Tibial artery (tissue), 4 donors: ENCODE measurements at places on chromosomes 11 and 22.
A peak's percentile ranks its signal among the peaks of the same experiment; 100 is the strongest.

GRCh38 chr11:117180661-117181585 lies 2.4 kb downstream of the SIDT2 start:
- no peak overlapping the region for H3K4me3 ChIP-seq
- peaks cover 6% of the 10 kb centered on the region for H3K4me1 ChIP-seq
- peak; percentile 89 for DNase-seq

GRCh38 chr11:12269446-12270214 lies 107.7 kb upstream of the PARVA start:
- peak overlapping the region; percentile 77 for H3K27ac ChIP-seq
- DNase-seq, result no peak
- no peaks in the 10 kb centered on the region for H3K4me1 ChIP-seq
- H3K36me3 ChIP-seq, result peaks cover 4% of the 10 kb centered on the region
- no peaks in the 10 kb centered on the region for H3K27me3 ChIP-seq

GRCh38 chr11:12125609-12126149 lies 15.3 kb downstream of the MICAL2 start:
- peak overlapping the region; percentile 94 for H3K27ac ChIP-seq
- no peaks in the 10 kb centered on the region for H3K27me3 ChIP-seq
- no peak for DNase-seq

DNA sequence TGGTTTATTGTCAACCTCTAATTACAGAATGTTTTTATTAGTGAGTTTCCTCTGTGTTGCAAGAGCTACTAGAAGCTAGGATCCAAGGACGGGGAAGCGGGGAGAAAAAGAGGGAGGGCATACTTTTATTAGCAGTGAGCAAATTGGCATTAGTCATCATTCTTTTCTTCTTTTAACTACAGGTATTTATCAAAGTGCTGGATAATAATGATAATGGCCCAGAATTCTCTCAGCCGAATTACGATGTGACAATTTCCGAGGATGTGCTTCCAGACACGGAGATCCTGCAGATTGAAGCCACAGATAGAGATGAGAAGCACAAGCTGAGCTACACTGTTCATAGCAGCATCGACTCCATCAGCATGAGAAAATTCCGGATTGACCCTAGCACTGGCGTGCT lies 179.7 kb upstream of the MTNR1B start:
- no peaks in the 10 kb centered on the region for H3K27me3 ChIP-seq
- H3K36me3 ChIP-seq, result peaks cover 29% of the 10 kb centered on the region
- H3K4me3 ChIP-seq, result no peak overlapping the region
- no peaks in the 10 kb centered on the region for H3K4me1 ChIP-seq

DNA sequence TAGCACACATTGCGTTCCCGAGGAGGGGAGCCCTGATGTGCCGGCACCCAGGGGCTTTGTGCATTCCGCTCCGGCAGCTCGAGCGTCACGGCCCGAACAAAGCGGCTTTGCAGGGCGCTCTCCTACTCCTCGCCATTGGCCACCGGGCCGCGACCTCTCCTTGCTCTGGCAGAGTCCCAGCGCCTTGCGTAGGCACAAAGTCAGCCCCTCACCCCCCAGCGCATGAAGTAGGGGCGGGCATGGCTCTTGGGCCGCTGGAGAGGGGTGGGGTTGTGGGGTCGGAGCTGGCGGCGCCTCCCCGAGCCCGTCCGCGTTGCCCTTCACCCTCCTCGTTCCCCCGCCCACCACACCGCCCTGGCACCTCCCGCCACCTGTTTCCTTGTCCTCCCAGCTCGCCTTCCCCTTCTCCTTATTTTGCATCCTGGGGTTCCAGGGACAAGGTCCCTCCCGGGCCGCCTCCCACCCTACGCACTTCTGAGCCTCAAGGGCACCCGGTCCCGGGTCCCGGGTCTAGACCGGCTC lies 753 bp upstream of the PPARA start:
- H3K27me3 ChIP-seq, result no peaks in the 10 kb centered on the region
- peak overlapping the region; percentile 98 for H3K27ac ChIP-seq
- H3K4me3 ChIP-seq, result peak overlapping the region; percentile 92
- DNase-seq, result peak; percentile 89

GRCh38 chr22:38788021-38788816 lies 5.7 kb downstream of the DNAL4 start:
- no peaks in the 10 kb centered on the region for H3K36me3 ChIP-seq
- H3K27me3 ChIP-seq, result no peaks in the 10 kb centered on the region
- DNase-seq, result peak; percentile 64
- peak overlapping the region; percentile 76 for H3K27ac ChIP-seq
- H3K4me3 ChIP-seq, result no peak overlapping the region

DNA sequence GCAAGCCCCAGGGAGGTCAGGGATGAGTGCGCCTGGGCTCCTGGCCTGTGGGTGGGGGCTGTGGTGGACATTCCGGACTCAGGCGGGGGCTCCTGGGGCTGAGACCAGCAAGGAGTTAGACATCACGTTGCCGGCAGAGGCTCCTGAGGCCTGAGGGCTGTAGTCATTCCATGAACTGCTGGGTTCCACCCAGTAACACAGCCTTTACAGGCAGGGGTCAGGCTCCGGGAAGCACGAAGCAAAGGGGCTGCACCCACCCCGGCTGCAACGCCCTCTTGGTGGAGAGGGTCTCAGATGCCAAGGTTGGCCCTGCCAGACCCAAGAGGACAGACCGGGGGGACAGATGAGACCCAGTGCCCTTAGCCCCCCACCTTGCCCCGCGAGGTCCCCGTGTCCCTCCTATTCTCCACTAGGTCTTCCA lies 9.0 kb downstream of the TNNT3 start:
- H3K4me1 ChIP-seq, result peaks cover 12% of the 10 kb centered on the region
- DNase-seq, result no peak
- no peaks in the 10 kb centered on the region for H3K36me3 ChIP-seq

- H3K36me3 ChIP-seq, result no peaks in the 10 kb centered on the region
- H3K4me1 ChIP-seq, result no peaks in the 10 kb centered on the region
- H3K27me3 ChIP-seq, result peaks cover 59% of the 10 kb centered on the region
Measured at GRCh38 chr11:1043563-1044096, 7.1 kb upstream of the MUC6 start.

DNA sequence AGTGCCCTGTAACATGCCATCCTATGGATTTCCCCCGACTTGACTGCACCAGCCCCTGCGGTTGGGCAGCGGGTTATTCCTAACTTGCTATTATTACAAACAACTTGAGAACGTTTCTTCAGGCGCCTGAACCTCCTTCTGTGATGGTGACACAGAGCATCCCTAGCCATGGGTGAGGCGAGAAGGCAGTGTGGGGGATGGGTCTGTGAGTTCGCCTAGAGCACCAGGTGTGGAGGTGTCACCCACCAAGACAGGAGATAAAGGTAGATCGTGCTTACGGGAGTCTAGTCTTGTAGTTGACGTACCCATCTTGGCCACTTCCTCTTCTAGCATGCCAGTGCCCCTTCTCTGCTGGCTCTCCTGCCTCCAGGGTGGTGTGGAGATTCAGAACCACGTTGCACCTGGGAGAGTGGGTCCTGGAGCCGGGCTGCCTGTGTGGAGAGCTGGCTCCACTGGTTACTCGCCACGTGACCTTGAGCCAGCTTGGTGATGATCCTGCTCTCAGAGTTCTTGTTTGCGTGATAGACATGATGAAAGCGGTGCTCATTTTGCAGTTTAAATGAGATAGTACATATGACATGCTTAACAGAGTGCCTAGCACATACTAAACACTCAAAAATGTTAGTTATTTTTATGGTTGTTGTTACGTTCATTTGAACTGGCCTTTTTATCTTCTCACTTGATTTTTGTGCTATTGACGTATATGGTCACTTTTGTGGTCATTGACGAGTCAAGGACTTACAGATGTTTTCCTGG lies 37.8 kb downstream of the TBC1D22A start:
- no peaks in the 10 kb centered on the region for H3K27me3 ChIP-seq
- peaks cover 42% of the 10 kb centered on the region for H3K36me3 ChIP-seq
- H3K4me3 ChIP-seq, result no peak overlapping the region
- H3K27ac ChIP-seq, result no peak overlapping the region
- peaks cover 5% of the 10 kb centered on the region for H3K4me1 ChIP-seq

DNA sequence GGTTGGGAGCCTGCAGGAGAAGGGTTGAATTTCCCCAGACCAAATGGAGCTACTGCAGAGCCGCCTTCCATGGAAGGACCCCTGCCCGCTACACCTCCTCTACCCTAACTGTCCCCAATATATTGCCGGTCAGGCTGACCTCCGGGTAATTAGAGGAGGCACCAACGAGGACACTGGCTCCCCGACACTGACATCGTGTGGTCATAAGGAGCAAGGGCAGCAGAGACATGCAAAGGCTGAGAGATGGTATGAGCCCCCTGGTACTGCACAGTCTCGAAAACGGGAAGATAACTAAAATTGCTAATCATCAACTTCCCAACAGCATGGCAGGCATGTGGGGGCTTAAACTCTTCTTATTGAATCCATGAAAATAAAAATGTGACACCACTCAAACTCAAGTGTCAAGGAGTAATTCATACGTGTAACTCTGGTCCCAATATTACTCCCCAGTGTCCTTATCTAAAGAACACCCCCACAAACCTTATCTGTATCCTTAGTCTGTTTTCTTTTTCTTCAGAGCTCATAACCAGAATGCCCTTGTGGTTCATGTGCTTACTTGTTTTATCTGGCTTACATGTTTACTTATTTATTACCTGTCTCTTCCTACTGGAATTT lies 4.4 kb downstream of the CAVIN3 start:
- DNase-seq, result peak; percentile 76
- no peaks in the 10 kb centered on the region for H3K27me3 ChIP-seq
- peak overlapping the region; percentile 38 for H3K27ac ChIP-seq
- H3K4me1 ChIP-seq, result no peaks in the 10 kb centered on the region
- H3K4me3 ChIP-seq, result peak overlapping the region; percentile 24

- no peak for DNase-seq
- H3K4me3 ChIP-seq, result no peak overlapping the region
- no peaks in the 10 kb centered on the region for H3K27me3 ChIP-seq
- no peak overlapping the region for H3K27ac ChIP-seq
- H3K36me3 ChIP-seq, result no peaks in the 10 kb centered on the region
Measured at GRCh38 chr11:120079750-120080610, 57.9 kb downstream of the TRIM29 start.

GRCh38 chr22:30047364-30047738 lies 32.9 kb upstream of the HORMAD2 start:
- no peaks in the 10 kb centered on the region for H3K27me3 ChIP-seq
- no peak overlapping the region for H3K4me3 ChIP-seq

DNA sequence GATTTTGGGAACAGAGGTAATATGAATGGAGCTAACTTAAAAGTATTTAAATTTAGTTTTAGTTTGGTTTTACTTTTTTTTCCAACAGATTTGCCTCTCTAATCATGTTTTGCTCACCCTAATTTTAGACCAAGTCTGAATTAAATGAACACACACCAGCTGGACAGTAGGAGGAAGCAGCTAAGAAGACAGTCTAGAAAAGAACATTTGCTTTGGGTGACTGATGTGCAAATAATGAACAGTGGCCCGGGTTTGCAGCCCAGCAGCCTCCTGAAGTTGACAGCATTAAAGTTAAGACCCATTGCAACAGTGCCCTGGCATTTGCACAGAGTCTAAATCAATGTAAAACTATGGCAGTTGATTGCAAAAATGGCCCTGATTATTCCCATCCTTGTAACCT lies 66.4 kb upstream of the SORL1 start:
- no peaks in the 10 kb centered on the region for H3K27me3 ChIP-seq

DNA sequence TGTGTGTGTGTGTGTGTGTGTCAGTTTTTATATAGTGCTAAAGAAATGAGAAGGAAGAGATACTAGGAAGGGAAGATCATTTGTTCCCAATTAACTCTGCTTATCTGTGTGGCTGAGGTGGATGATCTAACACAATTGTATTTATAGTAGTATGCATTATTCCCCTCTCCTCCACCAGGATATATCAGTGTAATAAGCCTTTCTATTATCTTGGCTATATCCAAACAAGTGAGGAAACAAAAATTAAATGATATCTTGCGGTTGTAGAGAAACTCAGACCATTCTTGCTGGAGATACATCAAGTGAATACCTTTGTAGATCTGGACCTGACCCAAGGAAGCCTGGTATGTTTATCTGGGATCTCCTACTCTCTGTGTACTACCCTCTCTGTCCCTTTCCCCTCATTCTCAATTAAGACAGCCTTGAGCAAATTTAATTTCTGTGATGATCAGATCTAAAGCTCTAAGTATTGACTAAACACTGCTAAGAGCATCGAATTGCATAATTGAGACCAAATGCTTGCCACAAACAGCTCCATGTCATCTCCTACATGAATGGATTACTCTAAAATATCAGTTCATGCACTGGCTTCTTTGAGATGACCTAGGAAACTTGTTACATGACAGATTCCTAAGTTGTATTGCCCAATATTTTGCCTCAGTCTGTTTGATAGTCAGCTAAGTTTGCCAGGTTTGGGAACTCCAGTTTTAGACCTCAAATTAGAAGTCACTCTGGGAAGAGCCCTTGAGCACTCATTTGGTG lies 185.3 kb upstream of the CTSC start:
- no peak overlapping the region for H3K4me3 ChIP-seq
- DNase-seq, result no peak
- no peaks in the 10 kb centered on the region for H3K4me1 ChIP-seq
- no peaks in the 10 kb centered on the region for H3K36me3 ChIP-seq
- H3K27ac ChIP-seq, result no peak overlapping the region
- no peaks in the 10 kb centered on the region for H3K27me3 ChIP-seq

- H3K4me3 ChIP-seq, result no peak overlapping the region
- no peaks in the 10 kb centered on the region for H3K4me1 ChIP-seq
- H3K27me3 ChIP-seq, result no peaks in the 10 kb centered on the region
- DNase-seq, result no peak
- no peak overlapping the region for H3K27ac ChIP-seq
- H3K36me3 ChIP-seq, result no peaks in the 10 kb centered on the region
Measured at GRCh38 chr11:15837901-15838489, 518.4 kb downstream of the SOX6 start.

DNA sequence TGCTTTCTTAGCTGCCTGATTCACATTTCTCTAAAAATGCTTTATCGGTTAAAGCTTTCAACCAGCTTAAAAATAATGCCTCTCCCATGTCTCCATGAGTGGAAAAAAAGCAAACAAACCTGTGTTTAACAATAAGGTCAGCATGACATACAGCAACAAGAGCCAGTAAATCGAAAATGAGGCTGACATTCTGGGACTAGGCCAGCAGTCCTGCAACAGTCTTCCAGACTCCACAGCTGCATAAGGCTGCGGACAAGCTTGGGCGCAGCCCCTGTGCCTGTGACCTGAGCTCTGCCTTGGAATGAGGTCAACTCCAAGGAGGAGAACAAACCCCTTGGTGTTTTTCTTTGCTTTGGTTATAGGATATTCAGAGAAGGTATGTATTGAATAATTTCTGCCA lies 95.5 kb downstream of the PGR start:
- H3K4me3 ChIP-seq, result no peak overlapping the region
- no peaks in the 10 kb centered on the region for H3K27me3 ChIP-seq
- H3K27ac ChIP-seq, result peak overlapping the region; percentile 39
- H3K36me3 ChIP-seq, result peaks cover 2% of the 10 kb centered on the region

DNA sequence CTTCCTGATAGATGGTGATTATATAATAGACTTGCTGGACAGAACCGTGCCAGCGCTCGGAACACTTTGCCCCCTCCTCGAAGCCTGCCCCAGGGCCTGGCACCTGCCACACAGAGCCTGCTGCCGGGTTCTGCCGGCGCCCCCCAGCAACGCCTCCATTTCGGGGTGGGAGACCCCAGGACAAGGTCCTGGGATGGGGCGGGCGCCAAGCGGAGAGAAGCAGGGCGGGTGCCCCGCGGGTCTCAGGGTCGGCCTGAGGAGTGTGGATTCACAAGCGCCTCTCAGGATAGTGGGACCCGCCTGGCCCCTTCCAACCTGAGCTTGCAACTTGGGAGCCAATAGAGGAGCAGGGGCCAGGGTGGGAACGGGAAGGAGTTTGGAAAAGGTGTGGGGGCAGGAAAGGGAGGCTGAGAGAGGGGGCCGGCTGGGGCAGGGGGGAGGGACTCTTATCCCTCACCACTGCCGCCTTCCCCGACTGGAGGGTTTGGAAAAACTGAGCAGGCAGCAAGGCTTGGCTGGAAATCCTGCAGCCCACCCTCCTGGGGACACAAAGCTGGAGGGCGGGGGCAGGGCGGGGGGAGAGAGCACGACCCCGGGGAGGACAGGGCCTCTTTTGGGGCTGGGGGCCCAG lies 3.3 kb upstream of the BCL9L start:
- peak overlapping the region; percentile 86 for H3K4me3 ChIP-seq
- peak overlapping the region; percentile 96 for H3K27ac ChIP-seq
- peak; percentile 51 for DNase-seq
- H3K27me3 ChIP-seq, result no peaks in the 10 kb centered on the region
- peaks cover 32% of the 10 kb centered on the region for H3K4me1 ChIP-seq
- no peaks in the 10 kb centered on the region for H3K36me3 ChIP-seq
